ENCODE measurements at places on chromosomes 11 and 22.

DNA sequence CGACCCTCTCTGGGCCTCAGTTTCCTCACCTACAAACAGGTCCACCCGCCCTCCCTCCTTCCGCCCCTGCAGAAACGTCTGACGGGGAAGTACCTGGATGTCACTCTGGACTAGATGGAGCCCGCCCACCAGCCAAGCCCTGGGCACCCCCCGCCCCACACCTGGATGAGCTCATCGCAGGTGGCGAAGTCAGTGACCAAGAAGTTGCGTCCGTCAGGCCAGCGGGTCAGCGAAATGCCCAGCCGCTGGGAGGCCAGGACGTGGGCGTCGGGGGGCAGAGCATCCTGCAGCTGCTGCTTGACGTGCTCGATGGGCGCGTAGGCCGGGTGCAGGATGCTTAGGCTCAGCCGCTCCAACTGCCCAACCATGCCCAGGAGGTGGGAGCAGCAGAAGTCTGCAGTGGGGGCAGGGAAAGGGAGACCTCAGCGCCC lies 897 bp downstream of the PNPLA5 start:
- DNase-seq = no peak

DNA sequence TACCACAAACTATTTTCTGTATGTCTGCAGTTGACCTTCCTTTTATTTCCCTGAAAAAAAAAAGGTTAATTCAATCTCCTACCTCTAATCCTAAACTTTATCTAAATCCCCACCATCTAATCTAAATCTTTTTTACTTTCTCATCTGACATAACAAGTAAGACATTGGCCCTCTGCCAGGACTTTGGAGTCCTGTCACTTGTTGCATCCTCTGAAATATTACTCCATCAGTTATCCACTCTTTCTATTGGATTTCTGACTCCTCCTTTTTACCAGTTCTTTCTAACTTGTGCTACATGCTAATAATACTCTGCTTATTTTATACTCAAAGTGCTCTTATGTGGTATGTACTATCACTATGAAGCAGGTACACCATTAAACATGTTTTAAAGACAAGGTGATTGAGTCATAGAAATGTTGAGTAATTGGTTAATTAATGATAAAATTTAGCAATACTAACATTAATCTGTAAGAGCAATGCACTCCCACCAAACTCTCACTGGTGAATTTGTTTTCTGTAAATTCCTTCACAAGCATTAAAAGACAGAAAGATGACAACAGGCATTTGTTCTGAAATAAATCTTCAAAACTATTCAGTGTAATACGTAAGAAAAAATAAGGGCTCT lies 914.2 kb upstream of the RAG2 start:
- DNase-seq = no peak

DNA sequence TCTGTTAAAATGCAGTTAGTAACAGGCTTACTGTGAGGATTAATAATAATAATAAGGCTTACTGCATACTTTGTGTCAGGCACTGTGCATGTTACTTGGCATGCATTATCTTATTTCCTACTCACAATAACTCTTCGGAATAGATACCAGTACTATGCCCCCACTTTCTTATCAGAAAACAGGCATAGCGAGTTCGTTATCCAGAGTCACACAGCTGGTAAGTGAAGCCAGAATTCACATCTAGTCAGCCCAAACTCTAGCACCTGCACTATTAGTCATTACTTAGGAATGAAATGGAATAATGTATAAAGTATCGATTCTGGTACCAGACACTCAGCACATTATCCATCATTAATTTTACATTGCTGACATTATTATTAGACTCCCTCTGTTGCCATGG lies 155.7 kb upstream of the BLID start:
- DNase-seq = no peak

DNA sequence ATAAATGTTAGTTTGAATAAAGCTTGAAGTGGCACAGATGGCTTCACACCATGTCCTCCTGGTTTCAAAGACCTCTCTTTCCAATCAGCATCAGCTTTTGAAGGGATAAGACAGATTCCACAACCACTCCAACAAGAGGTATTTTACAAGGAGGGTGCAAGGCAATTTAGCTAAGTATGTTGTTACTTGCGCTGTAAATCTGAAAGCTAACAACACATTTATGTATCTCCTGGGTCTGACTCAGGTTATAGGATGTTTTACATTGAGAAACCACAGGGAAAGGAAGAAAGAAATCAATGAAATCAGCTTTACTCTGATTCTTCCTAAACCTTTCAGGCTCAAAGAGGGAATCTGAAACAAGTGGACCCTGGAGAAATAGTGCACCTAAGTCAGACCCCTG lies 12.1 kb downstream of the CWC15 start:
- no peak for DNase-seq

- no peak for DNase-seq
Observed at GRCh38 chr11:120884154-120885020, 139.5 kb upstream of the TBCEL start.

DNA sequence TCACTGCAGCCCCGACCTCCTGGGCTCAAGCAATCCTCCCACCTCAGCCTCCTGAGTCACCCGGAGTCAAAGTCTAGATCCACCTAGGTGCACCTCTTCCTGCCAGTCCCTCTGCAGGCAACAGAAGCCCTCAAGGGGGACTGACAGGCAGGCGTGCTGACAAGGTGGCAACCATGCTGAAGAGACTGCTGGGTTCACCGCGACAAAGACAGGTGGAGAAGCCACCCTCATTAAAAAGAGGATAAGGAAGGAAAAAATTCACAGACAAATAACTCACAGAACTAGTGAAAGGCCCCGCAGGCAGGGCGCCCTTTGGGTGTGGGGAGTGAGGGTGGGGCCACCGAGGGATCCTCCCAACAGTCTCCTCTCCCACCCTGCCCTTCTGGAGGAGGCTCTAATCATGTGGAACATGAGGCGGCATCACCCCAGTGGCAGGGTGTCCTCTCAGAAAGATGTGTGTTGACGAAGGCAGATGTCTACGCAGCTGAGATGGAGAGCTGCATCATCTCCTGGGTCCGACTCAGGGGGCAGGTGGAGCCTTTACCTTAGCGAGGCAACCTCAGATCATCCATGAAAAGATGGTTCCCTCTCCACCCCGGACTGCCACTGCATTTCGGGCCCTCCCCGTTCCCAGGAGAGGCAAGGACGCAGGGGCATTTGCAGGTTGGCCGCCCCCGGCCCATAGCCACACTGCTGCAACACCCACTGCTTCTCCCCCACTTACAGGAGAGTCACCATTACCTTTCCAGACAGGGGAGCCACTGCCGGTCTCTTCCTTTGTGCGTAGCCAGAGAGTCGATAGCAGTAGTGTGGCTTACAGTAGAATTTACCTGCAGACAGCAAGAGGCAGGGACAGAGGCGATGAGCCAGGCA lies 91.2 kb upstream of the BID start:
- DNase-seq = no peak

DNA sequence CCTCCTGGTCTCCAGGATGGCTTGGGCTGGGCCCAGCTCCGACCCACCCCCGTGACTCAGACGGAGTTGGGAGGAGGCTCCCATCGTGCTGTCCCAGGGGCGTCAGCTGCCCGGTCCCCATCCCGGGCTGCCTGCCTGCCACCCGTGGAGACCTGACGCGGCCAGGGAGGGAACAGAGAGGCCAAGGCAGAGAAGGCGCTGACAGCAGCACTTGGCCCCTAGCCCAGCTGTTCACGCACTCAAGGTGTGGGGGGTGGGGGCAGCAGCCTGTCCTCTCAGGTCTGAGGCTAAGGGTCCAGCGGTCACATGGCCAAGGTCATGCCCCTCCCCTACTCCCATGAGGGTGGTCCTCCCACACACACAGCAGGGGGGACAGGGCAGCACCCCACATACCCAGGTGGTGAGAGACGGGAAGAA lies 48.6 kb downstream of the ELFN2 start:
- DNase-seq = no peak

Measured in colonic mucosa (tissue), 4 donors.